ENCODE measurements at places on chromosomes 11 and 22.

GRCh38 chr11:9109858-9110731, 18.7 kb upstream of the SCUBE2 start:
- DNase-seq, result no peak

DNA sequence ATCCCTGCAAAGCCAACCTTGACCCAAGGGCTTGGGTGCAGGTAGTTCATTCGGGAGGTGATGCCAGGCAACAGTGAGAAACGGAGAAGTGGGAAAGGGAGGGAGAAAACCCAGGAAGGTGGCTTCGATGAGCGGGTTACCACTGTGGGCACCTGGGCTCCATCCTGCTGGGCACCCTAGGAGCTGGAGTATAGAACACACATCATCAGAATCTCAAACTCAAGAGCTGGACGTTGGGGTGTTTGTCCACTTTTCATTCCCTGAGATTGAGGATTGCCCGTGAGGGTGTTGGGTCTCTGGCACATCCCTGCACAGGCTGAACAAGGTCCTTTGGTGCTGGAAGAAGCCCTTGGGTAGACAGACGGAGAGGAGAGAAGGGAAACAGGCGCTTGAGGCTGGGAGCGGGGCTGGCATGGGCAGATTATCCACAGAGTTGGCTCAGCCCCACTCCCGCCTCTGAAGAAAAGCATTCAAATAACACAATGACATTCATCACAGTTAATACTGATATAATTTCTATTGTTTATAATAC, 70.4 kb downstream of the LRRC32 start:
- DNase-seq, result no peak

- no peak for DNase-seq
These were observed 23.4 kb upstream of the CREB3L1 start for GRCh38 chr11:46254133-46254491.

DNA sequence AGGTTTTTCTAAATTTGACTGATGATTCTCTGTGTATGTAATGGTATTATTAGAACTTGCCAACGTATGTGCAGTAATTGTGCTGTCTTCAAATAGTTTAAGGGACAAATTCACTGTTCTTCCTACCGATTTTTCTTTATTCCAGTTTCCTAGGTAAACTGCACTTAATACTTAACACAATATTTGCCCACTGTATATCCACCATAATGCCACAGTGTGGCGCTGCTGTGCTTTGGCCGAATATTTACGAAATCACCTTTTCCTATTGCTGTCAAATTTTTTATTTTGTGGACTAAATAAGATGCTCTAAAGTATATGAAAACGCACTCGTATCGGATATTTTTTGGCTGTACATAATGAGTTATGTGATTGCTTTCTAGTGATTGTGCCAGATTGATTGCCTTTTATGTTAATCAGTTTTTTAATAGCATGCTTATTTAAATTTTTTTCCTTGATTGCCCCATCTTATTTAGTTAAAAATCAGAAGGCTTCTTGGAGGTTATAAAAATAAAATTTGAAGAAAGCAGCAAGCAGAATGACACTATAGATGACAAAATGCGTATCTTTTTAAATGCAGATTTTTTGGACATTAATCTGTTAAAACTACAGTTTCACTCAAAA, 10.5 kb downstream of the AASDHPPT start:
- peak; percentile 35 for DNase-seq

DNA sequence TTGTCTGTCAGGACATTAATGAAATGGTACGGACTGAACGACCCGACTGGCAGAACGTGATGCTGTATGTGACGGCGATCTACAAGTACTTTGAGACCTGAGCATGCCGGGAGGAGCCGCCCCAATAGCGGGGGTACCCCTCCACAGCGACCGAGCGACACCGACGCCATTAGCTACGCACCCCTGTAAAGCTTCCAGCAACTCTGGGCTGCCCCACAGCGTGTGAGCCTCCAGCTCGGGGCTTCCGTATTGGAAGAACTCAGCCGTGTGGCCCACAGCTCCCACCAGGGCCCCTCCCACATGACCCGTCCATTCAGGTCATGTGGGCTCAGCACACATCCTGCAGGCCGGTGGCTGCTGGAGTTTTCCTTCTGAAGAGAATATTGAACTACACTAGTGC, 12.9 kb upstream of the ADORA2A start:
- no peak for DNase-seq

GRCh38 chr11:44597358-44598012, 32.0 kb downstream of the CD82 start:
- no peak for DNase-seq

GRCh38 chr11:41044747-41045146, 414.7 kb downstream of the LRRC4C start:
- no peak for DNase-seq
